ENCODE measurements at places on chromosomes 16 and 17. TPM values are rescaled to one million over a fixed set of nuclear protein-coding genes. Genes with fewer than 3 reads are reported as not detected.

SMTNL2 gene
- total RNA-seq, result 2.4 TPM

SLC12A4 gene
- 19.8 TPM for total RNA-seq

PIPOX gene
- 1.6 TPM for total RNA-seq

HAGHL gene
- total RNA-seq, result 73.6 TPM

TAF15 gene
- 4.9 TPM for total RNA-seq

C16orf96 gene
- not detected for total RNA-seq

C17orf107 gene
- total RNA-seq, result 4.8 TPM

QPRT gene
- 101 TPM for total RNA-seq

PPY gene
- total RNA-seq, result not detected

KRT25 gene
- not detected for total RNA-seq

DOC2B gene
- total RNA-seq, result 1.8 TPM

ADPRM gene
- 1.9 TPM for total RNA-seq

Measured in Caki2 (cell line).